HFF-Myc (cell line): ENCODE measurements at places on chromosomes 4 and X.

GRCh38 chrX:9677098-9677739 lies 88.4 kb downstream of the GPR143 start:
- peak; percentile 27 for DNase-seq

DNA sequence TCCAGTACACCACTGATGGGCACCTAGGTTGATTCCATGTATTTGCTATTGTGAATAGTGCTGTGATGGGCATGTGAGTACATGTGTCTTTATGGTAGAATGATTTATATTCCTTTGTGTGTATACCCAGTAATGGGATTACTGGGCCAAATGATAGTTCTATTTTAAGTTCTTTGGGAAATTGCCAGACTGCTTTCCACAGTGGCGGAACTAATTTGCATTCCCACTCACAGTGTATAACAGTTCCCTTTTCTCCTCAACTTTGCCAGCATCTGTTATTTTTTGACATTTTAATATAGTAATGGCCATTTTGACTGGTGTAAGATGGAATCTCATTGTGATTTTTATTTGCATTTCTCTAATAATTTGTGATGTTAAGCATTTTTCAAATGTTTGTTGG lies 25.9 kb downstream of the CC2D2A start:
- DNase-seq = no peak

GRCh38 chrX:5748586-5749150 lies 480.0 kb downstream of the NLGN4X start:
- no peak for DNase-seq

DNA sequence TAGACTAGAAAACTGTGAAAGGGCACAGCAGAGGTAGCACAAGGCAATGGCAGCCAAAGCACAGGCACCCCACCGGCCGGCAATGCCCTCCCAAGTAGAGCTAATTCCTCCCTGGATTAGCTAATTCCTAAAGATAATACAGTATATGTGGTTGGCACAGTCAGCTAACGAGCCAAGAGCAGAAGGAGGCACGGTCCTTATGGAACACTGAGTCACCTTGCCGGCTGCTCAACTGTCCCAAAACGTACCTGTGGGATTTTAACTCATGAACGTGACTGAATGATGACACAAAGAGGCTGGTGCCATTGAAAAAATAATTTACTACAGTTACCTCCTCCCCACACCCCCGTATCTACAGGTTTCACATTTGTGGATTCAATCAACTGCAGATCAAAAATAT lies 9.1 kb upstream of the FGFBP1 start:
- no peak for DNase-seq

- DNase-seq = no peak
Measured at GRCh38 chr4:183658362-183659028, 490 bp downstream of the RWDD4 start.

DNA sequence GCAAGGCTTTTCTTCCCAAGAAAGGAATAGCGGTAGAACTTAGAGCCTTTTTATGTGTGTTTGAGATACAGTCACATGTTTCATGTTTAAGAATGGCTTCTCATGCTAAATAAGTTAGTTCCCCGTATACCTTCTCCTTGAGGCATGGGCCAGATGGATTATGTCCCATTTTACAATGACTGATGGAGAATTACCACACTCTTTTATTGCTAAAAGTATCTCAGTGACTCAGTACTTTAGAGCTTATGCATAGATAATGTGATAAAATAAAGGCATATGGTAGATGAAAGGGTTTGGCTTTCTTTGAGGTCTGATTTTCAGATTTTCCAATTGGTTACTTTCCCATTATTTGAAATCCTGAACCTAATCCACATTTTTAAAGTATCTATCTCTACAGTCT lies 121.8 kb upstream of the BMPR1B start:
- DNase-seq = no peak
